ENCODE measurements at places on chromosomes 1 and 21. TPM values are rescaled to one million over a fixed set of nuclear protein-coding genes. Genes with fewer than 3 reads are reported as not detected.

DNA sequence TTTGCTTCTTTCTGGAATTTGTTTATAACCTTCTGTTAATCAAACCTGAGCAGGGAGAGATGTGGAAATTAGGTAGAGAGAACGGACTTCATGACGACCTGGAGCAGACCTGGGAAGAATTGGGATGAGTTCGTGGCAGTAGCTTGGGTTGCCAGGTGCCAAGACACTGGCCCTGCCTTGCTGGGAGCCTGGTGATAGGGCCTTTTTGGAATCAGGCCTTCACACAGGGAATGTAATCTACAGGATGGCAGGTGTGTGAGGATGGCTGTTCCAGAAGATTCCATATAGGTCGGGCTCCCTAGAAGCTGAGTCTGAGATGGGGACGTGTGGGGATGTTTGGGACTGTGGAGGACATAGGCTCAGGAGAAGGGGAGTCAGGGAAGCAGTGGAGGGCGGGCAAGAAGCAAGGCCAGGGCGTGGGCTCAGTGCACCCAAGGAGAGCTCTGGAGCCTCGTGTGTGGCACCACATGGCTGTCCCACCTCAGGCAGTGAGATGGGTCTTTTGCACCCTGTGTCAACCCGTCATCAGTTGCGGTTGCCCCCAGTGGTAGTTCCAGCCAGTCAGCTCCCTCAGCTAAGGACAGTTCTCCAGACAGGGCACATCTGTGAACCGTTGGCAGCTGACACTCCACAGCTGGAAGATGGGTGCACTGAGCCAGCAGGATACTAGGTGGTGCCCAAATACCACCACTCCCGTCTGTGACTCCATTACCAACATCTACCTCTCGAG, 395.9 kb downstream of the MATN1 start:
- no peak overlapping the region for H3K4me3 ChIP-seq
- no peaks in the 10 kb centered on the region for H3K4me1 ChIP-seq
- no peaks in the 10 kb centered on the region for H3K36me3 ChIP-seq
- no peak for DNase-seq
- no peak overlapping the region for H3K27ac ChIP-seq
- no peaks in the 10 kb centered on the region for H3K27me3 ChIP-seq

Gene SPAG17
- total RNA-seq = 3.3 TPM

- no peak overlapping the region for H3K4me3 ChIP-seq
- no peaks in the 10 kb centered on the region for H3K36me3 ChIP-seq
- peak overlapping the region; percentile 53 for H3K27ac ChIP-seq
- no peak for DNase-seq
Measured at GRCh38 chr21:27393726-27394125, 426.8 kb upstream of the ADAMTS5 start.

- no peaks in the 10 kb centered on the region for H3K36me3 ChIP-seq
- peak; percentile 73 for DNase-seq
- no peak overlapping the region for H3K4me3 ChIP-seq
- no peak overlapping the region for H3K27ac ChIP-seq
- no peaks in the 10 kb centered on the region for H3K27me3 ChIP-seq
Measured at GRCh38 chr1:22702296-22703085, 8.1 kb upstream of the EPHB2 start.

- H3K4me1 ChIP-seq = peaks cover 76% of the 10 kb centered on the region
- no peak for DNase-seq
- H3K4me3 ChIP-seq = peak overlapping the region; percentile 68
- H3K36me3 ChIP-seq = peaks cover 35% of the 10 kb centered on the region
Measured at GRCh38 chr1:201740086-201740541, 88.8 kb upstream of the IPO9 start.

DNA sequence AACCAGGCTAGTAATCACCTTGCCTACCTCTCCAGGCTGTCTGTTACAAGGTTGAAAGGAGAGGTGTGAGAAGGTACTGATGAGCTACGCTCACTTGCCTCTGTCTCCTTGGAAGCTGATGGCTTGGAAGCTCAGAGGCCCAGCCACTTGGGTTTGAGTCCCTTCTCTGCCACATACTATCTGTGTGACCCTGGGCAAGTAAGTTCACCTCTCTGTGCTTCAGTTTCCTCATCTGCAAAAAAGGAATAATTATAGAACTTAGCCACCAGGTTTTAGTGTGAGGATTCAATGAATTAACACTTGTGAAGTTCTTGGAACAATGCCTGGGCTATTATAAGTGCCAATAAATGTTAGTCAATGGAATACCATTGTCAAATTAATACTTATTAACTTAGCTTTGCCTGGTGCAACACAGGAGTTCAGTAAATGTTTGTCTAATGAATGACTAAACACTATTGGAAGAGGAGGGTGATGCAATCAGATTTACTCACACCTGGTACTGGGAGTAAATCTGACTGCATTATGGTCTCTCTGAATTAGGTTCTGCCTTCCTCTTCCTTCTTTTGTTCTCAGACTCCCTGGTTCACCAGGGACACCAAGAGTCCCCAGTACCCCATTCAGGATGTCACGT, 55.5 kb downstream of the TRABD2B start:
- no peak for DNase-seq
- H3K4me1 ChIP-seq = peaks cover 7% of the 10 kb centered on the region
- no peak overlapping the region for H3K4me3 ChIP-seq
- no peaks in the 10 kb centered on the region for H3K27me3 ChIP-seq
- H3K36me3 ChIP-seq = no peaks in the 10 kb centered on the region

- H3K4me1 ChIP-seq = no peaks in the 10 kb centered on the region
- no peak overlapping the region for H3K4me3 ChIP-seq
- H3K27ac ChIP-seq = no peak overlapping the region
- no peaks in the 10 kb centered on the region for H3K36me3 ChIP-seq
Measured at GRCh38 chr1:29961293-29962059, 725.2 kb downstream of the PTPRU start.

Gene KNCN
- not detected for total RNA-seq

- no peaks in the 10 kb centered on the region for H3K27me3 ChIP-seq
- H3K27ac ChIP-seq = peak overlapping the region; percentile 82
- DNase-seq = peak; percentile 80
- H3K4me1 ChIP-seq = peaks cover 20% of the 10 kb centered on the region
- no peak overlapping the region for H3K4me3 ChIP-seq
Measured at GRCh38 chr1:153742411-153743142, 14.7 kb downstream of the INTS3 start.

Gene CFAP107
- total RNA-seq = not detected

GRCh38 chr1:53948291-53948690, 2.1 kb downstream of the LRRC42 start:
- H3K27ac ChIP-seq = no peak overlapping the region
- H3K4me1 ChIP-seq = peaks cover 19% of the 10 kb centered on the region
- no peak overlapping the region for H3K4me3 ChIP-seq
- H3K36me3 ChIP-seq = peaks cover 16% of the 10 kb centered on the region

DNA sequence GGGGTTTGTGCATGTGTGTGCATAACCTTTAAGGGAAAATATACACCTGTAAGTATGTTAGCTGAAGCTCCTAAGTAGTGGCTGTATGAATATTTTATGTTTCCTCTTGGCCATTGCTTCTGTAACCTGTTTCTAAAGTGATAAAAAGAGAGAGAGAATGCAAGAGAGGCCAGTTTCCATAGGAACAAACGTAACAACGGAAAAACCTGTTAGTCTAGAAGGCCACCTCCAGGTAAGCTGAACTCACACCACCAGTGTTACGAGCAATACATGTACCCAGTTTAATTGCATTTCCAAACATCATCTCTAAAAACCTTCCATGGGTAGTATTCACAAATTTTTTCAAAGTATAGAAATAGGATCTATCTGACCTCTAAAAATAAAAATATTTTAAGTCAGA, 63.1 kb downstream of the PLPPR4 start:
- no peak overlapping the region for H3K4me3 ChIP-seq
- H3K36me3 ChIP-seq = no peaks in the 10 kb centered on the region
- DNase-seq = no peak
- no peaks in the 10 kb centered on the region for H3K4me1 ChIP-seq

Gene ASCL5
- total RNA-seq = not detected

Gene NKAIN1
- not detected for total RNA-seq

DNA sequence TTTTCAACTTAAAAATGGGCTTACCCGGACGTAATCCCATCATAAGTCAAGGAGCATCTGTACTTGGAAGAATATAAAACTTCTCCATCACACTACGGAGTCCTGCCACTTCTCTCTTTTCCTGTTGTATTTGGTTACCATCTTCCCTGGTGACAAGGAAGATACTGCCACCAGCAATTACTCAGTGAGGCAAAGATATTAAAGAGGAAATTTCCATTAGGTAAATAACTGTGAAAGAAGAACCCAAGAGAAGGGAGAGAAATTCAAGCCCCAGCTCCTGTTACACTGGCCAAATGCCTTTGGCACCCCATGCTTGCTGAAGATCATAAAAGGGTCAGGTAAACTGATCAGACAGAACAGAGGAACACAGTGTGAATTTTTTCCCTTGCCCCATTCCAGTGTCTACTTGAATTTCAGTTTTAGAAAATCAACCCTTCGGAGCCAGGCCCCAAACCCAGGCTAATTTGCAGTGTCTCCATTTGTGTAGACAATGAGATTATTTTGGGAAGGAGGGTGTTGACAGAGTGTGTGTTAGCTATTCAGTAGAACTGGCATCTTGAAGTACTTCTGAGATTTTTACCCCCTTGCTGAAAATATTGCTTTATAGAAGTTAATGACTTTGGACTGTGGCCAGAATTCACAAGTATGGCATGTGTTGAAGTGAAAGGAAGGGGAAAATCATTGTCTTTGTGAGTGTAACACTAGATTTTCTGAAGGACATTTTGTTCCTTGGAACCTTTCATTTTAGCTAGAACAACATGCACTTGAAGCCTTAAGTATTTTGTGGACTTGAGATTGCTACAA, 167.1 kb downstream of the DHRS3 start:
- peaks cover 62% of the 10 kb centered on the region for H3K4me1 ChIP-seq
- H3K4me3 ChIP-seq = no peak overlapping the region

Gene DNAH14
- total RNA-seq = 25.0 TPM

DNA sequence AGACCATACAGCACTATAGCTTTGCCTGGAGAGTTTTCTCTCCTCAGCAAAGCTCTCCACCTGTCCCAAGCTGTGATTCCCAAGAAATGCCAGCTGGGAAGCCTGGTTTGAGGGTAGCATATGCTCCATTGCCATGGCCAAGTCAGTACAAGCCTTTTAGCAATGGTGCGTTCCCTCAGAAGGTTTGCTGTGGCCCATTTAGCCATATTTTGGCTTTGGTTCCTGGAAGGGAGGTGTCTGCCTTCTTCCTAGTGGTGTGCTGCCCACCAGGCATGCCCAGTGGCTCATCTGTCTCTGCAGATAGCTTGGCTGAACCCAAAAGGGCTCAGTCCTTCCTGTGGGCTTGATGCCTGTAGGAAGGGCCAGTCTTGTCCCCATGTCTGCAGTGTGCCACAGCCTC, 32.4 kb downstream of the GALNT2 start:
- H3K27ac ChIP-seq = no peak overlapping the region
- no peaks in the 10 kb centered on the region for H3K27me3 ChIP-seq
- H3K4me3 ChIP-seq = no peak overlapping the region
- no peak for DNase-seq
- H3K4me1 ChIP-seq = peaks cover 27% of the 10 kb centered on the region

DNA sequence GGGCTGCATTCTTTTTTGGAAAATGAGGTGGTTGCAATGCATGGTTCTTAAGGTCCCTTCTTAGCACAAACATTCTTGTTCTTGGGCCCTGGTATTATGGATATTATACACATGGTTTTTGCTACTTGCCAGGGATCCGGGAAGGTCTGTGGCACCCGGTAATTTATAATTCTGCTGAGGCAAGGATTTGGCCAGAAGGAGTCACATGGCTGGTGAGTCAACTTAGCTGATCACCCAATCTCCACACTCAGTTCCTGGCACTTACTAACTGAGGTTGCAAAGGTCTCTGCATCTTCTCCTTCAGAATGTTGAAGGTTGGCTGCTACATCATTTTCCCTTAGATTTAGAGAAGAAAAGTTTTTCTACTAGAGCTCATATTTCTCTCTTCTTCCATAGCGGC, 112.5 kb downstream of the ROR1 start:
- H3K27ac ChIP-seq = no peak overlapping the region
- H3K4me3 ChIP-seq = no peak overlapping the region
- no peaks in the 10 kb centered on the region for H3K36me3 ChIP-seq
- DNase-seq = no peak
- no peaks in the 10 kb centered on the region for H3K27me3 ChIP-seq

DNA sequence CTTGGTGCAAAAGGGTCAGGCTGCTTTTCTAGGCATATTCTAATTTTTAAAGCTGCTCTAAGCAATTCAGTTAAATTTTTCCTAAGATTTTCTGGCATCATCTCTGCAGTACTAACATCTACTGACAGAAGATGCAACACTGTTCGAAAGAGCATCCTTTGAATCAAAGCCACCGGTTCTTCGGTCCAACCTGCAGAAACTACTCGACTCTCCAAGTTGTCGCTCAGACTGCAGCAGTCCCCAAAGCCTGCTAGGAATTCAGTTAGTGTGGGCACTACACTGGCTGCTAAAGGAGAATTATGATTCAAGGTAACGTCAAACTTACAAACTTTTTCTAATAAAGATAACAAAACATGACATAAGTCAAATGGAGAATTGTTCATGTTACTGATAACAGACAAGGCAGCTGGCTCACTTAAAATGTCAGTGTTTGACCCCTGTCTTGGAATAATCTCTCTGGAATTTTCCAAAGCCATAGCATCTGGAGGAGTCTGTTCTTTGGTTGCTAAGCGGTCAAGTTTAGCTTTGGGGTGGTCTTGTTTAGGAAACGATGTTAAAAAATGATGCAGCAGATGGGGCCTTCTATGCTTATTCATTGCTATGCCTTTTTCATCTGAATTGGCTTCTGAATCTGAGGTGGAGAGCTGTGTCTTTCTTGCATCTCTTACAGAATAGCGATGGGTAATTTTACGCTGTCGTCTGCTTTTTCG, 56.9 kb downstream of the LYST start:
- H3K36me3 ChIP-seq = peaks cover 3% of the 10 kb centered on the region
- H3K27ac ChIP-seq = no peak overlapping the region
- no peaks in the 10 kb centered on the region for H3K4me1 ChIP-seq
- H3K27me3 ChIP-seq = no peaks in the 10 kb centered on the region
- no peak overlapping the region for H3K4me3 ChIP-seq
- no peak for DNase-seq

Gene RCC2
- total RNA-seq = 61.9 TPM

GRCh38 chr1:25206201-25206600, 26.1 kb downstream of the SYF2 start:
- DNase-seq = no peak
- no peaks in the 10 kb centered on the region for H3K4me1 ChIP-seq
- H3K4me3 ChIP-seq = no peak overlapping the region

Gene LCE1F
- total RNA-seq = not detected

DNA sequence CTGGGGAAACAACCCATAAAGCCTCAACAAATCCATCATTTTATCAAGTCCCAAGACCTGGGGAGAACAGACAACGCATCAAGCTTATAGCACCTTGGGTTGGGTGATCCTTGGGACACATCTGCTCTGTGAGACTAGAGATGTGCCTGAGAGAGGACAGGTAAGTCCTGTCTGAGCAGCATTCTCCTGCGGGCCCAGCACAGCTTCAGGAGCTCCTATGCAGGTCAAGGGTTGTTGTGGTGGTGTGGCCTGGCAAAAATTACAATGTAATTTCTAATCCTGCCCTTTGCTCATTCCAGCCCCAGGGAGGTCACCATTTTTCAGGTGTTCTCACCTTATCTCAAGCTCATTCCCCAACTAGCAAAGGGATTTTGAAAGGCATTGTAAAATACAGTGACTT, 608.1 kb upstream of the CAMK1G start:
- H3K27ac ChIP-seq = no peak overlapping the region
- no peak overlapping the region for H3K4me3 ChIP-seq
- no peaks in the 10 kb centered on the region for H3K4me1 ChIP-seq

GRCh38 chr1:54540582-54541295, 7.3 kb upstream of the ACOT11 start:
- H3K4me3 ChIP-seq = no peak overlapping the region
- H3K27ac ChIP-seq = no peak overlapping the region
- DNase-seq = no peak
- H3K36me3 ChIP-seq = no peaks in the 10 kb centered on the region
